Amygdala (tissue), 56 donors: ENCODE measurements at places on chromosomes 3 and 15.

DNA sequence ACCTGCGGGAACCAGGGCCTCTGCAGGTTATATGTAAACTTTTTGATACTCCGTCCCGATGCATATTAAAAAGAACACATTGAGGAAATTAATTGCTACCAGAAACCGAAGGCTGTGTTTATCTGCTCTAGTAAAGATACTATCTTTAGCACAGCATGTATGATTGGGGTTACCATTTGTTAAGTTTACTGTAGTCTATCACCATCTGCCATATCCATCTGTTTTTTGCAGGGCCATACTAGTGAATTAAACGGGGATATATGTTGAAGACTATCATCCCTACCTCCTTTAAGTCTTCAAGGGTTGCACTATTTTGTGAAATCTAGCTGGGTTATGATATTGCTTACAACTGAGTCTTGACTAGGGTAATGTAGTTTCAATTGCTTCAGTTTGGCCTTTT is 597.0 kb downstream of the SQOR start:
- DNase-seq = no peak

DNA sequence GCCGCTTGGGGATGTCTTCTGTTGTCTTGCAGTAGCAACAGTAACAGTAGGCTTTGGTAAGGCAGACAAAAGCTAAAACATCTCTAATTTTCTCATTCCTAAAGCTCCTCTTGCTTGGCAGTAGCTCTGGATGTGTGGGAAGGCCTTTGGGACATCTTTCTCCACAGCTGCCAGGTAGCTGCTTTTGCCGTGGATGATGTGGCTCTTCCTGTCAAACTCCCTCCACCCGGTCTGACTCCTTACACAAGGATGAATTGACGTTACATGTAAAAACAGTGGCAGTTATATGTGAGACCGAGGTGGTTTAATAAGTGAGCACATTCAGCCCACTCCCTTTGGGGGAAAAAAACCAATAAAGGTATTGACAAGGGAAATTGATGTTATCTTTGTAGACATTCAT is 309.1 kb downstream of the TUSC7 start:
- DNase-seq = no peak

- no peak for DNase-seq
Observed at GRCh38 chr3:78804251-78805037, 963.4 kb downstream of the ROBO1 start.

DNA sequence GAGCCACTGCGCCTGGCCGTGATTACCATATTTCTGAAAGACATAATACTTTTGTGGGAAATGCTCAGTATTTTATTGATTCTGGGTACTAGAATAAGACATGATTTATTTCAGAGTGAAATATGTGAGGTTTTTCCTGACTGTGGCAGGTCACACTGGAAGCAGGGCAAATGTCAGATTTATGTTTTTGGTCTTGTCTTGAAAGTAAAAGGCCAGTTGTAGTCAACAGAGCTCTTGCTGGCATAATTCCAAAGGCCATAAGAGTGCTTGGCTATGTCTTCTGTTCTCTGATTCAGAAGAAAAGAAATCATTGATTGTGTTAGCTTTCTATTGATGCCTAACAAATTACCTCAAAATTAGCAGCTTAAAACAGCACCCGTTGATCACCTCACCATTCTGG is 176.4 kb downstream of the TJP1 start:
- no peak for DNase-seq

- no peak for DNase-seq
Observed at GRCh38 chr3:18295171-18295920, 129.8 kb downstream of the SATB1 start.

DNA sequence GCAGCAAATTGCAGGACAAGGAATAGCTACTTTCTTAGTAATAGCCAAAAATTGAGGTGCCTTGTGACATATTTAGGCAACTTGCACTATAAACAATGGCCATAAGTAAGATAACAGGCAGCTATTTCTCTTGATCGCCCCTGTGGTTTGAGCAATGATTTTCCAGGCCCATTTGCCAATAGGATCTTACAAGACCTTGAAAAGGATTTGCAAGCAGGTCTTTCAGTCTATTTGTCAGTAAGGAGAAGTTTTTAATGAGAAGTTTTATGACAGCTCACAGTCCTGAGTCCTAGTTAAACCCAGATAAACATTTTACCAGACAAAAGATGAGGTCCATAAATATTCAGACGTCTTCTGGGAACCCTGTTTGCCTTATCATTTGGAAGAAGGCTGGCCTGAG is 645.5 kb downstream of the RBMS3 start:
- no peak for DNase-seq

GRCh38 chr15:74783808-74784175 is 1.9 kb downstream of the CSK start:
- DNase-seq = no peak

- no peak for DNase-seq
Observed at GRCh38 chr3:123372686-123373473, 76.0 kb downstream of the ADCY5 start.

- no peak for DNase-seq
Observed at GRCh38 chr3:14077310-14077709, 47.4 kb downstream of the CHCHD4 start.

DNA sequence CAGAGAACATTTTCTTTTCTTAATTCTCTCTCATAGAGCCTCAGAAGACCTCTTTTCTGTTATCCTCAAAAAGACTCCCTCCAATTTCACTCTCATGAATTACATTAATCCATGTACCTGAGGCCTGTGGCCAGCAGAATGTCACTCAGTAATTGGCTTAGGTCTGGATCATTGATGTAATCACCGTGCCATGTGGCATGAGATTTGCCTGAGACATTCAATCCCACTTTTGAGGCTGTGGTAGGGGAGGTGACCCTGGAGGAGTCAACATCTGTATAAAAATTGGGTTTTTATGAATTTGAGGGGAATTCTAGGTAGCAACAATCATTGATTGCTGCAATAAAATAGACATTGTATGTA is 295.3 kb downstream of the GBE1 start:
- DNase-seq = no peak
